ENCODE measurements at places on chromosomes 6 and 20.

- DNase-seq = no peak
These were observed 31.6 kb upstream of the PNRC1 start for GRCh38 chr6:89048985-89049384.

- no peak for DNase-seq
These were observed 5.3 kb downstream of the HLA-B start for GRCh38 chr6:31351401-31352309.

GRCh38 chr6:4114123-4114522 is 21.3 kb downstream of the ECI2 start:
- no peak for DNase-seq

DNA sequence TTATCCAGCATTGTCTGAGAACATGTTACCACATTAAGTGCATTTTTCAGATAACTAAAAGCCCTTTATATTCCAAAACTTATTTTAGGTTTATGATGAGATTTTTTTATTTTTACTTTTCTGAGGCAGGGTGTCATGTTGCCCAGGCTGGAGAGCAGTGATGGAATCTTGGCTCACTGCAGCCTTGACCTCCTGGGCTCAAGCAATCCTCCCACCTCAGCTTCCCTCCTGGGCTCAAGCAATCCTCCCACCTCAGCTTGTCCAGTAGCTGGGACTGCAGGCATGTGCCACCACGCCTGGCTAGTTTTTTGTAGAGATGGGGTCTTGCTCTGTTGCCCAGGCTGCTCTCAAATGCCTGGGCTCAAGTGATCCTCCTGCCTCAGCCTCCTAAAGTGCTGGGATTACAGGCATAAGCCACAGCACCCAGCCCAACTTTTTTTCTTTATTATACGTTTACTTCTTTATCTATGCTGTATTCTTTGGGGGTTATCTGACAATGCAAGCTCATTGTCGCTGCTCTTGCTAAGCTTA is 6.2 kb downstream of the DYNLT1 start:
- DNase-seq = no peak

DNA sequence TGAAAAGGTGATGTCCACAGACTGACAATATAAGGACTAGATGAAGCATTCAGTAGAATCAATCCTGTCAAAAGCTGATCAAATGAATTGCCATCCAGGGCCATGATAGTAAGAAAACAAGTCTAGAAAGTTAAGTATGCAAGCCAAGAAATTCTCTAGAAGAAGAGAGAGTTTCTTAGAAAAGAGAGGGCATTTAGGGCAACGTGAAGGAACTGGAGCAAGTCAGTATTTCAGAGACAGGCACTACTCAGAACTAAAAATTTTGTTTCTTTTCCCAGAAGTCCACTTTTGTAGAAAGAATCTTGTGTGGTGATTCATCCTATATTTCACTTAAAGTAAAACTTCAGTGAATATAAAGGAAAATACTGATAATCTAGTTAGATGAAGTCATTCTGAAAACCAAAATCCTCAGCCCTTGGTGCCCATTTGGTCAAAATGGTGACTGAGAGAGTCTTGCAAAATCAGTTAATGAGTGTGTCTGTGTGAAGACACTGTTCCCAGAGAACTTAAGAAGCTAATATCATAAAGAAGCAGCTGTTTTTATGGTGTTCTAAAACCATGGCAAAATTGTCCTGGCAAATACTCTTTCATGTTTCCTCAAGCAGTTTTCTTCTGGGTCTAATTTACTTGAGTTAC is 82.2 kb downstream of the COL19A1 start:
- DNase-seq = no peak

GRCh38 chr20:2729791-2730190 is 37.2 kb downstream of the EBF4 start:
- DNase-seq = no peak

GRCh38 chr6:12051861-12052368 is 39.8 kb downstream of the HIVEP1 start:
- no peak for DNase-seq

GRCh38 chr6:44388135-44388487 is 605 bp downstream of the CDC5L start:
- no peak for DNase-seq

DNA sequence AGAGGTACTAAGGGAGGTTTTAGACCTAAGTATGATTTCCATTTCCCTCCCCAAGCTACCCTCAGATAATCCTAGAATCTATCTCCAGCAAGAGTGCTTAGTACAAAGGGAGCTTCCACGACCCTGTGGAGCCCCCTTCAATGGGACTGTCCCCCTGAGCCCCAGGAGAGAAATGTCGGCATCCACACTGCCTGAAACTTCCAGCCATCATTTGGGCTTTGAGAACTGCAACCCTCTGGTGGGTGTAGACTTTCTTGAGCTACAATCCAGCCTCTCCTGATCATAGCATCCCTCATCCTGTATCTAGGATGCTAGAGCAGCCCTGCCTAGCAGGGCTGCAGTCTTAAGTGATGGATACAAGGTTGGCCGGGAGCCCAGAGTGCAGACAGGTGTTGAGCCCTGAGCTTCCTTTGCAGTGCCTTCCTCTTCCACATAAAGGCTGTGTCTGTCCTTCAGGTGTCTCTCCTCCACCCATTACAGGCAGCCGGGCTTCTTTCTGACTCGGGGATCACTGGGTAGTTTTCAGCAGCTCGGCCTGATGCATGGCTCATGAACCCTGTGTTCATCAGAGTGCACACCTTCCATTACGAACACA is 424.5 kb downstream of the PREX1 start:
- no peak for DNase-seq

GRCh38 chr6:19697744-19698290 is 139.4 kb upstream of the ID4 start:
- no peak for DNase-seq

DNA sequence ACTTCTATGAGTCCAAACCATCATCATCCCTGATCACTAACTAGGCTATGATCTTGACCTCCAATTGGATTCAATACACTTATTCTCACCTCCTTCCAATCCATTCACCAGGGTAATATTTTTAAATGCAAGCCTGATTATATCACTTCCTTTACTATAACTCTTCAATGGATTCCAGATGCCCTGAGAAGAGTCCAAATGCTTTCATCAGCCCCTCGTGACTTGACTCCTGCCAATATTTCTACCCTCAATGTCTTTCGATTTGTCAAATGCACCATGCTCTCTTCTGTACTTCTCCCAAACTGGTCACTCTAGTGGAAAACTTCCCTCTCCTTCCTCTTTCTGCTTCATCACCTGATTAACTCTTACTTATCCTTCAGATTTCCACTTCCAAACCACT is 70.8 kb downstream of the CD164 start:
- DNase-seq = no peak

DNA sequence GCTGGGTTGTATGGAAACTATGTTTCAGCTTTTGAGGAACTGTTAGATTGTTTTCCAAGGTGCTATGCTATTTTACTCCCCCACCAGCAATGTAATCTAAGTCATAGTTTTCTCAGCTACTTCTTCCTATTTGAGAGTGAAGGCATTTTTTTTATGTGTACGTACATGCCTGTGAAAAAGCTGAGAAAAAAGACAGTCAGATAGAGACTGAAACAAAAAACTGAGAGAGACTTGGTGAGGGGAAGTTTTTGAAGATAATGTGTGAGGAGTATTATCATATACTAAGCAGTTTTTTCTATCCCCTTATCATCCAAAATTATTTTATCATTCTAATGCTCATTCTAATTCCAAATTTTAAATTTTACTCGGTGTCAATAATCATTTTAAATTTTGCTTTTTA is 780.0 kb downstream of the BCKDHB start:
- no peak for DNase-seq

- no peak for DNase-seq
These were observed 8.5 kb upstream of the DLGAP4 start for GRCh38 chr20:36297656-36298055.

DNA sequence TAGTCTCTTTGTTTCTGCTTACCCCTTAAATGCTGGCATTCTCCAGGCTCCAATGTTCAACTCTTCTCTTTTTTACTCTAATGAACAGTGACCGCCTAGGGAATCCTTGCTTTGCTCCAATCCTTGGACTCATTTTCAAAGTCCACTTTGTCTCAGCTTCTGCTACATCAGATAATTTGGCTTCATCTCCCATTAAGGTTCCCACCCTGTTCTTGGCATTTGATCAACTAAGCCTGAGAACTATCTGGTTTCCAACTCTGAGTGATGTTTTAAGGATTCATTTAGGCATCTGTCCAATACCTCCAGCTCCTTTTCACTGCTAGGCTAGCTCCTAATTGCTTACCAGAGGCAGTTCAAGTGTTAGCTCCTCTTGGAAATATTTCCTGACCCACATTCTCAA is 64.9 kb downstream of the ME1 start:
- DNase-seq = no peak

DNA sequence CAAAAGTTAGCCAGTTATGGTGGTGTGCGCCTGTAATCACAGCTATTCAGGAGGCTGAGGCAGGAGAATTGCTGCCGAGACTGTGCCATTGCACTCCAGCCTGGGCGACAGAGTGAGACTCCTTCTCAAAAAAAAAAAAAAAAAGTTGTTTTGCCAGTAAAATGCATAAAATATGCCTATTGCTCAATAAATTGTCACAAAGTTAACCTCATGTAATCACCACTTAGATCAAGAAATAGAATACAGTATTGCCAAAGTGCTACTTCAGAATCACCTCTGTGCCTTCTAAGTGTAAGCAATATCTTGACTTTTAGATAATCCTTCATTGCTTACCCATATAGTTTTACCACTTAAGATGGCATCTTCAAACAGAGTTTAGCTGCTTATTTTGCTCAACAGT is 80.7 kb downstream of the TRMT11 start:
- no peak for DNase-seq

DNA sequence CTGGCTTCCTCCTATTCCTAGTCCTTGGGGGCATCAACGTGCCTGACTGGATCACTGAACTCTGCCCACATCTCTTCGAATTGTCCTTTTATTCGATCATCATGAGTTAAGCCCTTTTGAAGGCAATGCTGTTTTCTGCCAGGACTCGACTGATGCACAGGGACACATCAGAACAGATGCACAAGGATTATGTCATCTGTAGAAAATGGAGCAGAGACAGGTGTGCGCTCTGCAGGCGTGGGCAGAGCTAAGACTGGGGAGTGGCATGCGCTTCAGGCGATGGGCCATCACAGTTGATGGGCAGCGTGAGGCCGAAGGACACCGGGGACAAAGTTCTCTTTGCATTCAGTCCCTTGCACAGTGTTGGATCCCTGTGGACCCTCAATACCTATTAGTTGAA is 13.1 kb downstream of the GABRR1 start:
- DNase-seq = no peak

DNA sequence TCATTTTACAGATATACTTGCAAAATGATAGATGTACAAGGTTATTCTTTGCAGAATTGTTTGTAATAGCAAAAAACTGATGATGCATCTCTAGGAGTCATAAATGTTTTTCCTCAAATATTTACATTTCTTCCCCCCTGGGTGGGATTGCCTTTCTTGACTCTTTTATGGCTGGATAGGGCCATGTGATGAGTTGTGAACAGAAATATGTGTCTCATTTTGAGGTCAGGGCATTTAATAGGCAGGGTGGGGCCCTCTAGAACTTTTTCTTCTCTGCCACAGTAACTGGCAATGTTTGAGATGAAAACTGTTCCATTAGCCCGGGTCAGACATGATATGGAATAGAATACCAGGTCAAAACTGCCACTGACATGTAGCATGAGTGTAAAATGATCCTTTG is 159.5 kb upstream of the SYNCRIP start:
- no peak for DNase-seq

DNA sequence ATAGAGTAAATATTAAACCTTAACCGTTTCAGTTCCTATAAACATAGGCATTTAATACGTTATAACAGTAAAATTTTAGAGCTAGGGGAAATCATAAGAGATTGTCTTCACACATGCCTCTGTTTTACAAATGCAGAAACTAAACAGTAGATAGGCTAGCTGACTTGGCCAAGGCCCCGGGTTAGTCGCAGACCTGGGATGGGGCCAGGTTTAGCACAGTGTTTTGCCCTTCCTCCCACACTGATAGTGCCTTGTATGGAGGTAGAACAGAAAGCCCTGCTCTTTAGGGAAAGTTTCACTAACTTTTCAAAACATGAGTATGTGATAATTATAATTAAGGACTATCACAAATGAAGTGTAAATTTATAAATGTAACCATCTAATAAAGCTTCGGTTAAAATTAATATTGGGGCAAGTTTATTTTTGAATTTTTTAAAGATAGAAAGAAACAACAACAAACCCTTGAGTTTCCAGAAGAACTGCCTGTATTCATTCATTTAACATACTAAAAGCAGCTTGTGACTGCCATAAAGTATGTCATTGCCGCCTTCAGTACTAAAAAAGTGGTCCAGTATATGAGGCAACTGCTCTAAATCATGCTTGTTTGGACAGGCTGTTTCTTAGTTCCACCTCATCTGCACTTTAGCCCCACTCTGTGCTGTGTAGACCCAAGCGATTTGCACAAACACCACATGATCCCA is 62.5 kb upstream of the LOC128125822 start:
- DNase-seq = no peak

- DNase-seq = no peak
These were observed 2.5 kb downstream of the RBM39 start for GRCh38 chr20:35739294-35740163.

- DNase-seq = no peak
These were observed 64.3 kb upstream of the UNC93A start for GRCh38 chr6:167226791-167227190.

GRCh38 chr20:33803921-33804337 is 7.2 kb upstream of the CHMP4B start:
- no peak for DNase-seq

DNA sequence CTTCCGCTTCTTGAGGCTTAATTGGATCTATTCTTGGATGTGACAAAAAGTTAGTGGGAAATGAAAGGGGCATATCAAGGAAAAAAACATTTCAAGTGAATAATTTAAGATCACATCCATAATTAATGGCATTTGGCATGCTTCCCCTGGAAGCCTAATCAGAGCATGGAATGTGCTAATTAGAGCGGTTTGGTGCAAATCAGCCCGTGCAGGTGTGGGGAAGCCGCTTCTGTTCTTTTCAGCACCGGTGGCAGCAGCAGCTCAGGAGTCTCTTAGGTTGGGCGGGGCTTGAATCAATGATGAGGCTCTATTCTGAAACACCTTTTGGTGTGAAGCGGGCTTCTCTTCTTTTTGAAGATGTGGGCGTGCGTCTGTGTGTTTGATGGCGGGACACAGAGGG is 301.2 kb downstream of the LRFN2 start:
- no peak for DNase-seq

GRCh38 chr6:122367171-122367570 is 32.3 kb upstream of the HSF2 start:
- no peak for DNase-seq

DNA sequence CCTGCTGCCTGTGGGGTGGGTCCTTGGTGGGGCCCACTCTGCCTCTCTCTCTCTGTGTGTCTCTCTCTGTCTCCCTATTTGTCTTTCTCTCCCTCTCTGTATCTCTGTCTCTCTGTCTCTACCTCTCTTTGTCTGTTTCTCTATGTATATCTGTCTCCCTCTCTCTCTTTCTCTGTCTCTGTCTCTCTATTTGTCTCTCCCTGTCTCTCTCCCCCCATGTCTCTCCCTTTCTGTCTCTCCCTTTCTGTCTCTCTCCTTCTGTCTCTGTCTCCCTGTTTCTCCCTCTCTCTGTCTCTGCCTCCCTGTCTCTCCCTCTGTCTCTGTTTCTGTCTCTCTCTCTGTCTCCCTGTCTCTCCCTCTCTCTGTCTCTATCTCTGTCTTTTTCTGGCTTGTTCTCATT is 353.2 kb downstream of the CDH4 start:
- DNase-seq = no peak

GRCh38 chr6:157429248-157429647 is 48.3 kb downstream of the ZDHHC14 start:
- DNase-seq = no peak
